ENCODE measurements at places on chromosomes 6 and 20.

GRCh38 chr6:144027932-144028587, 20.0 kb upstream of the PLAGL1 start:
- DNase-seq = no peak

- no peak for DNase-seq
Measured at GRCh38 chr6:48611332-48611731, 500.3 kb upstream of the PTCHD4 start.

DNA sequence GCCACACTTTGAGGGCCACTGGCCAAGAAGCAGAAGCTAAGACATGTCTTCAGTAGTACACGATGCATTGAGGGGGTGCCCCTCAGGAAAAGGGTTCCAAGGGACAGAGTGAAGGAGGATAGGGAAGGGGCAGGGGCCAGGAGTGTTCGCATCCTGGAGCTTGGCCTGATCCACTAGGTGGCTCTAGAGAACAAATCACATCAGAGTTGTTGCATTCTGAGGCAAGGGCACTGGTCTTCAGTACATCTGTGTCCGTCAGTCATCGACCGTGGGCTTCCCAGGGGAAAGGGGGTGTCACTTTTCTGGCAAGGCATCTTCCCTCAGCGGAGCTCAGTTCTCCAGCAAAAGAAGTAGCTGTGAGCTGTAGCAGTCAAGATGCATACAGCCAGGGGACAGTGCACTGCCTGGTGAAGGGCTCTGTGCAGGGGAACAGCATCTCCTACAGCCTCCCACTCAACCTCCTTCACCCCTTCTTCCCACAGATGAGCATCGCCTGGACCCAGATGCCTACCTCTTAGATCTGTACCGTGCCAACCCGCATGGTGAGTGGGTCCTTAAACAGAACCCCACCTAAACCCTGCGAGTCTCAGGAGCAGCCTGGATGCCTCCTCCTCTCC, 47.8 kb downstream of the ARHGAP40 start:
- DNase-seq = peak; percentile 44

DNA sequence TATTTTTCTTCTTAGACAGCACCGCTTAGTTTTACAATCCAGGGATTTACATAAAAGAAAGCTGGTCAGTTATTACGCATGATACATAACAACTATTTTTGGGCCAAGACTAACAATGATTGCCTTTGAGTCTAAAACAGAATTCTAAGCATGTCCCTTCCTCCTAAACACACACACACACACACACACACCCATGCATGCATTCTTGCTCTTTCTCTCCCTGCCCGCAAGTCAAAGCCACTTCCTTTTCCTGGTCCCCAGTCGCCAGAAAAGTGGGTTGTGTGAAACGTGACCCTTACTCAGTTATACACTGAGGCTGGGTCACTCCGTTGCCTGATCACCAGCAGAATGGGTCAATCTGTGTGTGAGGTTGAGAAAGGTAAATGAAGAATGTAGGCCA, 31.4 kb downstream of the FYN start:
- peak; percentile 45 for DNase-seq

GRCh38 chr6:128886706-128887105, 3.8 kb downstream of the LAMA2 start:
- no peak for DNase-seq

DNA sequence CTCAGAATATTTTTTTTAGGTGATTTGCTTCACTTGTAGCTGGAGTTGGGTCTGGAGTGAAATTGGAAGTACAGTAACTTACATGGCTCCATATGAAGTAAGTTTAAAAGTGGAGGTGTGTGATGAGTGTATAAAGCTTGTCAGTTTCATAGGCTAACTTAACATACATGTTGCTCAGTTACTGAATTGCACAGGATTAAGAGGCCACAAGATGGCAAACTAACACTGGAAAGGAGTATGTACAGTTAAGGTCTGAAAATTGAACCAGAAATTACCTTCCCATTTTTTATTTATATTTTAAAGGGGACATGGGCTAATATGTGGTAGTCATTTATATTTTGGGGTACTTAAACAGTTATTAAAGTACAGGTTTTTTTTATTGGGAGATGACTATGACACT, 45.3 kb upstream of the SMIM8 start:
- no peak for DNase-seq

GRCh38 chr6:7050004-7050403, 57.8 kb upstream of the RREB1 start:
- no peak for DNase-seq

DNA sequence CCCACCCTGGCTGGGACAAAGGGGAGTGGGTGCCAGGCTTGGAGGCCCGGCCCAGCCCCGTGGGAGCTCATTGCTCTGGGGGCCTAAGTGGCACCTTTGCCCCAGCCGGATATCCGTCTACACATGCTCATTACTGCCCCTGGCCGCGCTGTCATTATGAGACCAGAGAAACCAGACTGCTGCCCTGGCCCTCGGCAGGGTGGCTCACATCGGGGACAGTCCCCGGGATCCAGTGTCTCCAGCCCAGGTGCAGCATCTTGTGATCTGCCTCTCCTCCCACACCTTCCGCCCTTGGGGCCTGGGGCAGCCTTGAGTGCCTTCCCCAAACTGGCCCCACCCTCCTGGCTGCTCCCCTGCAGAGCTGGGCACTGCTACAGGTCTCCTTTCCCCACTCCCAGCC, 4.9 kb downstream of the SRMS start:
- no peak for DNase-seq

- DNase-seq = no peak
Measured at GRCh38 chr6:28330041-28330440, 5.9 kb downstream of the ZSCAN31 start.

Measured in endothelial cell (in vitro differentiated cells).